B cell (primary cell): ENCODE measurements at places on chromosomes 5 and 9.
A peak's percentile ranks its signal among the peaks of the same experiment; 100 is the strongest.

DNA sequence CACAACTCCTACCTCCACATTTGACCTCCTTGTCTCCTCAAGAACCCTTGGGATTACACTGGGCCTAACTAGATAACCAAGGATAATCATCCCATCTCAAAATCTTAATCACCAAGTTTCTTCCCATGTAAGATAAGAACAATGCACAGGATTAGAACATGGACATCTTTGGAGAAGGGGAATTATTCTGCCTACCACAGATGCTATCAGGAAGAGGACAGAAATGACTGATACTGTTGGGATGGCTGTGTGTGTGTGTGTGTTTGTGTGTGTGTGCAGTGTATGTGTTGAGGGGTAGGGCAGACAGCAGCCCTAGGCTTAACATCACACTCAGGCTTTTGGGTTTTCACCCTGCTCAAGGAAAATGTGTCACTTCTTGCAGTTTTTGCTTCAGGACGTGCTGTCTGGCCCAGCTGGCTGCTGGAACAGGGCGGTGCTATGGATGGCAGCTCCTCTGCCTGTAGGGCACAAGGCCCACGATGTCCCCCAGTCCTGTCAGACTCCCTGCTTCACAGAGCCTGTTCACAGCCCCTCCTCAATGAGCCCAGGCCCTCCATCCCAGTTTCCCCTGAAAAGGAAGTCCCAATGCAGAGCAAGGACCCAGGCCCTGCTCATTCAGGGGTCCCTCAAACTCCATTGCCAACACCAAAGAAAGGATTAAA is 7.7 kb downstream of the CA9 start:
- DNase-seq, result no peak

GRCh38 chr5:68730220-68730978 is 363.4 kb upstream of the SLC30A5 start:
- no peak for DNase-seq

DNA sequence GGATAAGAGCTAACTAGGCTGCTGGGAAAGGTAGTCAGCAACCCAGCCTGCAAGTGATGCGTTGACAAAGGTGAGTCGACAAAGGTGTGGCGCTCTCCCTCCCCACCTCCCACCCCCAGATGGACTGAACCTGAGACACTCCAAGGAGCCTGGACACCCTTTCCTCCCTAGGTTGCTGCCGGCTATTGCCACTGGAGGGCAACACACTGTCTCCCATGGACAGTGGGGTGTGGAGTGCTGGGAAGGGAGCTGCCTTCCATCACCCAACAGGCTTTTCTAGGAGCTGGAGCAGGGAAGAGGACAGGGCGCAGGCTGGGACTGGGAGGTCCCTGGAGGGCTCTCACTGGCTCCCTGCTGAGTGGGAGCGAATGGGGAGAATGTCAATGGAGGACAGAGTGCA is 75.4 kb upstream of the ARAP3 start:
- no peak for DNase-seq

DNA sequence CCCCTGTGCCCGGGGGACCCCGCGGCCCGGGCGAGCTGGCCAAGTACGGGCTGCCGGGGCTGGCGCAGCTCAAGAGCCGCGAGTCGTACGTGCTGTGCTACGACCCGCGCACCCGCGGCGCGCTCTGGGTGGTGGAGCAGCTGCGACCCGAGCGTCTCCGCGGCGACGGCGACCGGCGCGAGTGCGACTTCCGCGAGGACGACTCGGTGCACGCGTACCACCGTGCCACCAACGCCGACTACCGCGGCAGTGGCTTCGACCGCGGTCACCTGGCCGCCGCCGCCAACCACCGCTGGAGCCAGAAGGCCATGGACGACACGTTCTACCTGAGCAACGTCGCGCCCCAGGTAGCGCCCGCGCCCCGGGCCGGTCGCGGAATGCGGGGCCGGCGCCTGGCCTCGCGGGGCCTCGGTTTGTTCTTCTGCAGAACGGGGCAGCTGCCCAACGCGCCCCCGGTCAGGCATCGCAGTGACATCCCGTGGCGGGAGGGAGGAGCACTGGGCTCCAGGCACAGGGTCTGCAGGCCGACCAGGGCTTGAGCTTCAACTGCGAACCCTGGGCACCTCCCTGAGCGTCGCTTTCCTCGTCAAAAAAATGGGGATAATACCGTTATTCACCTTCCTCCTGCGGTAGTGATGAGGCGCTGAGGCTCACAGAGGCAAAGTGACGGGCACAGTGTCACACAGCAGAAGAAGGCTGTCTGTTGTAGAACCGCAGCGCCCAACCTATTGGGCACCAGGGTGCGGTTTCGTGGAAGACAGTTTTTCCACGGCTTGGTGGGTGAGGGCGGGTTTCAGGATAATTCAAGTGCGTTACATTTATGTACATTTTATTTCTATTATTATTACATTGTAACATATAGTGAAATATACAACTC is 777 bp downstream of the ENDOG start:
- DNase-seq, result no peak

DNA sequence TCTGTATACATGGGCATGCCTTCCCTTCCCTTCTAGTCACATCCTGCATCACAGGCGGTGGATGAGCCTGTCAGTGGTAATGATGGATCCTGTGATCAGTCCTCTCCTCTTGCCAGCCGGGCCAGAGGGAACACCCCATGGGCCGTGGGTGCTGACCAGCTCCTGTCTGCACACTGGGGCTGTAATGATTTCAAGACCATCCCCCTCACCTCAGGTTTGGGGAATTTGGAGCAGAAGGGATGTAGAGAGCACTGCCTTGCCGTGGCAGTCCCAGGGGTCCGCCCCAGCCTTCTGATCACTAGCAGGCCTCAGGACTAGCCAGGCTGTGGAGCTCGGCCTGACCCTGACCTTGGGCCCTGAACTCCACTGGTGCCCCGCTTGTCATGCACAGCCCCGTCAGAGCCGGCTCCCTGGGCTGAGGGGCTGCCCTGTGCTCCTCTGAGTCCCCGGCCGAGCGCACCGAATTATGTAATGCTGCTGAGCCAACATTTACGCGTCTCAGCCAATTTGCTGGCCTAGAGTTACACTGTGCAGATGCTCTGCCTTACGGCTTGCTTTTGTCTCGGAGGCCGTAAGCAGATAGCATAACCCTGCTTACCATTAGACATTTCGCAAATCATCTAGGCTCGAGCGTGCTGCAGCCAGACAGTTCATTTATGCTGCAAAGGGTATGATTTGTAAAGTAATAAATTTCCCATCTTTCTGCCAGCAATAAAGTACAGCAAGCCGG is 155.3 kb downstream of the MACROH2A1 start:
- DNase-seq, result no peak

DNA sequence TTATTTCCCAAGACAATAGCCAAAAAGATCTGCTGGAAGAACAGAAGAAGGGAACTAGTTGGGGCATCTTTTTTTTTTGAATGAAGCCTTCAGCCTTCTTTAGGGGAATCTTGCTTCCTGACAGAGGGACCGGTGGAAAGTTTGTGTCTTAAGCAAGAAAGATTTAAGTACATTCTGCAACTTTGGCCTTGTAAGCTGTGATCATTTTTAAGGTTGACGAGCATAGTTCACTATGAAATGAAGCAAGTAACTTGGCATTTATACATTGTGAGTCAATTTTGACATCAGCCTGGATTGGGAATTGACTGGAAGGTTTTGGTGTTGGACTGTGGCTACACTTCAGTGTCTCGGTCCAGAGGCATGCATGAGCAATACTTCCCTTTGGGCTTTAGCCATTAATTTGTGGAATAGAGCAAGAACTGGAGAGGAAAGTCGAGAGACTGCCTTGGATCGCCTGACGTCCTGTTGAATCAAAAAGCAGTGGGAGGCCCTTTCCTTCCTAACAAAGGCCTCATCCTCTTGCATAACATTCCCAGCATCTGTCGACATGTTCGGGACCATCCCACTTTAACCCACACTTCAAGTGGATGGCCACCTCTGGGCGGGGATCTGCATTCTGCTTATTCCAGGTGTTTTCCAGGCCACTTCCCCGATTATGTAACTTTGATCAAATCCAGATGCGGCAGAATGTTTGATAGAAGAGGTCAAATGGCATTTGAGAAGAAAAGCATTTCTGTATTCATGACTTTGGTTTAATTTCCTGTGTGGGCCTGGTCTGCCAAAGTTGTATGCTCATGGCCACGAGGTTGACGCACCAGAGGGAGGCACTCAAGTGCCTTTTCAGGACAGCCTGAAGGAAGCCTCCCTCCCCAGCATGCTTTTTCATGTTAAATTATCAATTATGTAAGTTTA is 12.5 kb downstream of the ABL1 start:
- DNase-seq, result no peak

- no peak for DNase-seq
Observed at GRCh38 chr9:30584559-30584958, 1799.9 kb upstream of the ACO1 start.

DNA sequence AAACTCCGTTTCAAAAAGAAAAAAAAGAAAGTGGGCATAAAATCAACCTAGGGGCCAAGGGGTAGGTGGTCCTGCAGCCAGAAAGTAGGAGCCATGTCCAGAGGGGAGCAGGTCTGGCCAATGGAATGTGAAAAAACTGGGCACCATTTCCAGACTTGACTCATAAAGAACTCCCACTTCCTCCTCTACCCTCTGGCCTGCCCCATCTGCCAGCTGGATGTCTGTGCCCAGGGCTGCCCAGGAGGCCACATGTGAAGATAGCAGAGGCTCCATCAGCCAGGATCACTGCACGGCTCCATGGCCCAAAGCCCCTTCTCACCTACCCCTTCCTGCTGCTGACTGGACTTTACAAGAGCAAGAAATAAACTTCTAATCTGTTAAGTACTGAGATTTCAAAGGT is 42.1 kb upstream of the EEIG1 start:
- DNase-seq, result no peak

GRCh38 chr5:1032551-1033027 is 24.0 kb downstream of the NKD2 start:
- DNase-seq, result no peak

DNA sequence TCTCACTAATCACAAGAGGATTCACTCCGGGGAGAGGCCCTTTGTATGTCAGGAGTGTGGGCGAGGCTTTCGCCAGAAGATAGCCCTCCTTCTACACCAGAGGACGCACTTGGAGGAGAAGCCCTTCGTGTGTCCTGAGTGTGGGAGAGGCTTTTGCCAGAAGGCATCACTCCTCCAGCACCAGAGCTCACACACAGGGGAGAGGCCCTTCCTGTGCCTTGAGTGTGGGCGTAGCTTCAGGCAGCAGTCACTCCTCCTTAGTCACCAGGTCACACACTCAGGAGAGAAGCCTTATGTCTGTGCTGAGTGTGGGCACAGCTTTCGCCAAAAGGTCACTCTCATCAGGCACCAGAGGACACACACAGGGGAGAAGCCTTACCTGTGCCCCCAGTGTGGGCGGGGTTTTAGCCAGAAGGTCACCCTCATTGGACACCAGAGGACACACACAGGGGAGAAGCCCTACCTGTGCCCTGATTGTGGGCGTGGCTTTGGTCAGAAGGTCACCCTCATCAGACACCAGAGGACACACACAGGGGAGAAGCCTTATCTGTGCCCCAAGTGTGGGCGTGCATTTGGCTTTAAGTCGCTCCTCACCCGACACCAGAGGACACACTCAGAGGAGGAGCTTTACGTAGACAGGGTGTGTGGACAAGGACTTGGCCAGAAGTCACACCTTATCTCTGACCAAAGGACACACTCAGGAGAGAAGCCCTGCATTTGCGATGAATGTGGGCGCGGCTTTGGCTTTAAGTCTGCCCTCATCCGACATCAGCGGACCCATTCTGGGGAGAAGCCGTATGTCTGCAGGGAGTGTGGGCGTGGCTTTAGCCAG is 27.8 kb downstream of the NUTM2F start:
- DNase-seq, result peak; percentile 5

DNA sequence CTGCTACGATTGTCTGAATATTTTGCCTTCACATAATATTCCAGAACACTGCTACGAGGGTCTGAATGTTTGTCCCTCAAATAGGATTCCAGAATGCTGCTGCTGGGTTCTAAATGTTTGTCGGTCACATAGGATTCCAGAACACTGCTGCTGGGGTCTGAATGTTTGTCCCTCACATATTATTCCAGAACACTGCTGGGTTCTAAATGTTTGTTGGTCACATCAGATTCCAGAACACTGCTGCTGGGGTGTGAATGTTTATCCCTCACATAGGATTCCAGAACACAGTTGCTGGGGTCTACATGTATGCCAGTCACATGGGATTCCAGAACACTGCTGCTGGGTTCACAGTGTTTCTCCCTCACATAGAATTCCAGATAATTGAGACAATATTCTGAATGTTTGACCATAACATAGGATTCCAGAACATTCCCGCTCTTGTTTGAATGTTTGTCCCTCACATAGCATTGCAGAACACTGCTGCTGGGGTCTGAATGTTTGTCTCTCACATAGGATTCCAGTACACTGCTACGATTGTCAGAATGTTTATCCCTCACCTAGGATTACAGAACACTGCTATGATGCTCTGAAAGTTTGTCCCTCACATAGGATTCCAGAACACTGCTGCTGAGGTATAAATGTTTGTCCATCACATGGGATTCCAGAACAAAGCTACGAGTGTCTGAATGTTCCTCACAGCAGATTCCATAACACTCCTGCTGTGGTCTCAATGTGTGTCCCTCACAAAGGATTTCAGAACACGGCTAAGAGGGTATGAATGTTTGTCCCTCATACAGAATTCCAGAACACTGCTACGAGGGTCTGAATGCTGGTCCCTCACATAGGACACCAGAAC is 201.8 kb downstream of the FOXD4L6 start:
- DNase-seq, result no peak

- DNase-seq, result peak; percentile 31
Observed at GRCh38 chr9:20356403-20357036, 265.8 kb downstream of the MLLT3 start.

DNA sequence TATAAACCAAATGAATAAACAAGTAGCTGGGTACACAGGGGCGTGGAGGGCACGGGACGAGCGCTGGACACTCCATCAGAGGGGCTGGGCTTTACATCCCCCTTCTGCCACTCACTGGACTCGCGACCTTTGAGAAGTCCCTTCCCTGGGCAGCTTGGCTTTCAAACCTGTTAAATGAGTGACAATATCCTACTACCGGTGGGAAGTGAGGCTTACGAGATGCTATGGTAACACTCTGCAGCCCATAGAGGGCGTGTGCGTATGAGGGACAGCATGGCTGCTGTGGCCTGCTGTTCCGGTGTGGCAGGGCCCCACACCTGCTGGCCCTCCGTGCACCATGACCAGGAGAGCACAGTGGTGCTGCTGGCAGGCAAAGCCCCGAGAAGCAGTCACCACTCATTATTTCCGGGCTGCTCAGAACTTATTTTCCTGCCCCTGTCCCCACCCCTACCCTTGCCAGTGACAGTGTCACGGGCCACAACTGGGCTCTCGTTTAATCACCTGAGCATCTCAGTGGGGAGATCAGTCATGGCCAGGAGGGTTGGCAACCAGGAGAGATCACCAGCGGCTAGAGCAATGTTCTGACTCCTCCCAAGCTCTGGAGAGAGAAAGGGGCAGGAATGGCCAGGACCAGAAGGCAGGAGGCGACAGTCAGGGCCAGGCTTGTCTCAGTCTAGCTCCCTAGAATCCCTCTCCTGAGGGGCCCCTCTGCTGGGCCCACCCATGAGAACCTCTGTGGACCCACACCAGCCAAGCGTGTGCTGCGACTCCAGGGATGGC is 10.5 kb downstream of the CLTB start:
- DNase-seq, result no peak
